Activated CD4-positive, alpha-beta T cell treated with anti-CD3 and anti-CD28 coated beads, Interleukin-2, amount 10 ng/mL, durations not matched to agents 24 days and 14 days (primary cell): ENCODE measurements at places on chromosomes 16 and 17. TPM values are rescaled to one million over a fixed set of nuclear protein-coding genes. Genes with fewer than 3 reads are reported as not detected.

NAGS gene
- 0.59 and 0.91 TPM in 2 replicates for total RNA-seq

GDPD3 gene
- 6.0 and 6.6 TPM in 2 replicates for total RNA-seq

DNA sequence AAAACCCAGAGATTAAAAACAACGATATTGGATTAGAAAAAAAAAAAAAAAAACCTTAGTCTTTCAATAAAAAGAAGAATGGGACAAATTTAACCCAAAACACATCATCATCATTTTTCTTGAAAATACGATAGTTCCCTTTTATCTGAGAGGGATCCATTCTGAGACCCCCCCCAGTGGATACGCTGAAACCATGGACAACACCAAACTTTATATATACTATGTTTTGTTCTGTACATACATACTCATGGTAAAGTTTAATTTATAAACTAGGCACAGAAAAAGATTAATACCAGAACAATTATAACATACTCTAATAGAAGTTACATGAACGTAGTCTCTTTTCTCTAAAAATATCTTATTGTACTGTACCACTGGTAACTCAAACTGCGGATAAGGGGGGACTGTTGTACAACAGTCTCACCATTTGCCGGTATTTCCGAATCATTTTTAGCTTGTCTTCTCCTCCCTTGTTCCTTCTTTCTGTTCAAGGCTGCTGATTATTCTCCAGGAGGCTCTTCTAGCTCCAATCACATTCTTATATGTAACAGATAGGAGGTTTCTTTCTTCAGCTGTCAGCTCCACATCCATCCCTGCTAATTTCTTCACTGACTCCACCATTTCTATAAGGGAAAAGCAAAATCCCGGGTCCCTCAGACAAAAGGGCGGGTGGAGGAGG lies 37.0 kb downstream of the RNF135 start:
- no peak for DNase-seq

DNA sequence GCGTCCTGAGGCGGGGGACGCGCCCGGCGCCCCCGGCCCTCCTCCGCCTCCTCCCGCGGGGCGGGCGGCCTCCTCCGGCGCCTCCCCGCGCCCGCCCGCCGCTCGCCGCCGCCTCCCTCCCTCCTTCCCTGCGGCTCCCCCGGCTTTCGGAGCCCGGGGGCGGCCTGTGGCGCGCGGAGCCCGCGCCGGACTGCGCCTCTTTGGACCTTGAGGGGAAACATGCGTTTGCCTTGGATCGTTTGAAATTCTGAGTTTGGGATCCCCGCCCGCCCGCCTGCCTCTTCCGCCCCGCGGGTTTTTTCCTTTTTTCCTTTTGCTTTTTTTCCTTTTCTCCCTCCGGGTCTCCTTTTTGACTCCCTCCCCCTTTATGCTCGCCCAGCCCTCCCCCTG lies 390 bp downstream of the ZNRF1 start:
- DNase-seq, result peak; percentile 82

- no peak for DNase-seq
Measured at GRCh38 chr16:30566531-30566930, 5.0 kb downstream of the ZNF688 start.

DNA sequence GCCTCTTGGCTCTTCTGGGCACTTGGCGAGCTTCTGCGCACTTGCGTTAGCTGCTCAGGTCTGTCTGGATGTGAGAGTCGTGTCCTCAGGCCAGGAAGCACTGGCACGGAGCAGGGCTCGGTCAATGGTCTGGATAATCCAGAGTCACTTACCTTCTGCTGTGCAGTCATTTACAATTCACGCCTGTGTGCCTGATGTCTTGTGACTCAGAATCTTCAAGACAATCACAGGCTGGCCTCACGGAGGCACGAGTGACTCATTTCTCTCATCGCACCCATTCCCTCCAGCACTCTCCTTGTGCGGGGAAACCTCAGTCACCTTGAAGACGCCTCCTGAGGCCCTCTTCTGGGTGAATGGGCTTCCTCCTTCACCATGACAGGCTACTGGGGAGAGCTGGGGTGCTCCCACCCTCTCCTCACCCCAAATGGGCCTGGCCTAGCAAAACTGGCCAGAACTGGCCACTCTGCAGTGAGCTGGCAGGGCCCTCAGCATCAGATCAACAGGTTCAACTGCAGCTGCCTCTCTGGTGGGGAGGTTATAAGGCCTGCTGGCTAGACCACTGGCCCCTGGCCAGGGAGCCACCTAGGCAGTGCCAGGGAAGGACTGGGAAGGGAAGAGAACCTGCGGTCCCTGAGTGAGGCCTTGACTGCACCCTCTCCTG lies 1.9 kb upstream of the CAPN15 start:
- peak; percentile 88 for DNase-seq

DNA sequence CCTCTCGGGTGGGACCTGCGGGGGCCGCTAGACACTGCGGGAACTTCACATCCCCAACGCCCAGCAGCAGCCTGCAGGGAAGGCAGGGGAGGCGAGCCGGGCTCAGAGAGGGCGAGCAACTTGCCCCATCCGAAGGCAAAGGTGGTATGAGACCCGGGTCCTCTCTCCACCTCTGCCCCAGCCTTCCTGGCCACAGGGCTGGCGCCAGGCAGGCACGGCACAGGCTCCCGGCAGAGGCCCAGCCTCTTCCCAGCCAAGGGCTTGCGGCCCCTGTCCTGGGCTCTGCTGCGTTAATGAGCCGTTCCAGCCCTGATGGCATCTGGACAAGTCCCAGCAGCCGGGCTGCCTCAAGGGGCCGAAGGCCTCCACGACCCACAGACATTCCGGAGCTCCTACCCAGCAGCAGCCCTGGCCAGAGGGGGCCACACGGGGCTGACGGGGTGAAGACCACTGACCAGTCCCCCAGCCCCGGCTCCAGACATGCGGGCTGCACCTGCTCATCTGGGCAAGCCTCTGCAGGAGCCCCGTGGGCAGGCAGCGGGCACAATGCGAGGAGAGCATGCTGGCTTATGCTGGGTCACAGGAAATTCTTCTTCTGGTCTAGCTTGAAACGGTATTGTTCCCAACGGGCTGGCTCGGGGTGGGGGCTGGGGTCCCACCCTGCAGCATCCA lies 1.2 kb upstream of the HS3ST6 start:
- DNase-seq, result no peak

- DNase-seq, result no peak
Measured at GRCh38 chr16:50386139-50386538, 17.4 kb upstream of the BRD7 start.
